DMS53 (cell line): ENCODE measurements at places on chromosomes 5 and 9.

GRCh38 chr5:34854459-34855174, 15.7 kb downstream of the TTC23L start:
- DNase-seq, result peak; percentile 93

- peak; percentile 93 for DNase-seq
These were observed 24.5 kb downstream of the PRRC2B start for GRCh38 chr9:131418143-131419025.

DNA sequence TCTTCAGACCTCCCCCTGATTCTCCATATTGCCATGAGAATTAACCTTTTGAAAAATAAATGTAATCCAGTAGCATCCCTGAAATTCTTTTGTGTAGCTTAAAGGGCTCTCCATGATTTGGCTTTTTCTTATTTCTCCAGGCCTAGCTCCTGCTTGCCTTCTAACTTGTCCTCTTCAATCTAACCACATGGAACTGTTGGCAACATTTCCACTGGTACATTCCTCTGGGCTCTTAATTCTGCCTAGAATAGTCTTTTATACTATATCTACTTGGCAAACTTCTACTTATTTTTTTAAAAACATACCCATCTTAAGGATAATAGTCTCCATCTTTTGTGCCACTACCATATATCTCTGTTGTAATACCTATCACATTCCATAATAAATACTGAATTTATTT, 54.1 kb downstream of the GNG10 start:
- DNase-seq, result no peak

- DNase-seq, result peak; percentile 68
These were observed 19.1 kb downstream of the PTGS1 start for GRCh38 chr9:122389799-122390481.

GRCh38 chr9:129414377-129414992, 206.4 kb downstream of the C9orf50 start:
- DNase-seq, result peak; percentile 77

DNA sequence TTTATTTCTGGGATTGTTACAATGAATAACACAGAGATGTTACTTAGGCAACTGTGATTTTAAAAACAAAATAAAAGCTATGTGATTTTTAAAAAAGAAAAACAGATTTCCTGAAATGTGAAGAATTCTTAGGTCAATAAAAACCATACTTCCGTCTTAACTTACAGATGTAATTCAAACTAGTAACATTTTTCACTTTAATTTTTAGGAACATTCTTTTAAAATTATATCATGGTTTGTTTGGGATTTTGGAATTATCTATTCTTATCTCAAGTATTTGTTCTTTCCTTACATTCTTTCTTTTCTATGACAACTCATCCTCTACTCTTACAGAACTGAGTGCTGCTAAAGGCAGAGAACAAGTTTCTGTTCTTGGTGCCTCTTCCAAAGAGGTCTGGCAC, 159.5 kb downstream of the RAPGEF6 start:
- DNase-seq, result peak; percentile 11

GRCh38 chr5:34021334-34021733, 13.5 kb upstream of the AMACR start:
- no peak for DNase-seq

- no peak for DNase-seq
These were observed 455.7 kb upstream of the TLE4 start for GRCh38 chr9:79116041-79116440.

- DNase-seq, result no peak
These were observed 105.5 kb upstream of the PDE4D start for GRCh38 chr5:59999056-59999455.

DNA sequence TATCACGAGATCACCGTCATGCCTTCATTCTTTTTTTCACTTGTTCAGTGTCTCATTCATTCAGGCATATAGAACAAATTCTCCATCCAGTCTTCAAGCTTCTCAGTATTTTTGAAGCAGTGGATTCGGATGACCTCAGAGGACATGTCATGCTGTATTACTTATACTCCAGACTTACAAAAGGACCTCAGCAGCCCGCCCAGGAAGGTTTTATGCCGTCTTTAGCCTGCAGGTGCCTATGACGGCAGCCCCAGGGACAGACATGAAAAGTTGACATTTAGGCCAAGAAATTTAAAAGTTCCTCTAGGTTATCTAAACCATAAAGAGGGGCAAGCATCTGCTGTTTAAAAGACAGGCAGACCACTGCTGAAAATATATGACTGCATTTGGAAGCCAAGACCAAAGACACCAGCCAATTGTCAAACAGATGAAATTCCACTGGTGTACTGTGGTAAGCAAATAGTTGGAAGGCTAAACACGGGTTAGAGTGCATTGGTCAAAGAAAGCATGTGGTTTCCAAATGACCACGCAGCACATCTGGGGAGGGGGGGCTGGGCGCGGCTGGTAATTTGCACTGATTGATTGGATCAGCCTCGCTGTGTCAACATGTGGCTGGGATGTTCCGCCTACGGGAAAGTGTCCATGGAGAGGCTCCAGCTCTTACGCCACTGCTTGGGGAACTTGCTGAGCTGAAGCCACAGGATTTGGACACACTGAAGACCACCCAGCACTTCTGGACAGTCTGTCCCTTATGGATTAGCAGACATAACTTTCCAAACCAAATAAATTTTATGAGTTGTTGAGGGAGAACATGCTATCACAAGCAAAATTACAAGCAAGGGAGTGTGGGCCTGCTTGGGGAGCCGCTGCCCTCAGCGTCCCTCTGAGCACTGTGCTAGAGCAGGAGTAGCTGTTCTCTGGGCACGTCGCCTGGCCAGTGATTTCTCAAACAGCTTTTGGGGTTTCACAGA, 173.6 kb downstream of the FANCC start:
- DNase-seq, result no peak

DNA sequence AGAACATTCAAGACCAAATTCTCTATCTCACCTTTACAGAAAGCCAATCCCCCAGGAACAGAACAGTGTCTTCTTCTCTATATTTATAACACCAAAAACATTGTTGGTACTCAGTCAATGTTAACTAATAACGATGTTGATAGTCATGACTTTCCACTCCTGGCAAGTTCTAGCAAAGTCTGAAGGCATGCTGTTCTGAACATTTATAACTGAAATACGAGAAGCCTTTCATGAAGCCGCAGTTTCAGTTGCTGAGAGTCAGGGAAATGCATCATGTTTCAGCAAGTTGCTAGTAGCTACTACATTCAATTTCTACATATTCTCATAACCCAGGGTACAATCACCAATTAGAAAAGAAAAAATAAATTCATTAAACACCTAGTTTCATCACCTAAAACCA, 301.4 kb downstream of the PDE4D start:
- DNase-seq, result peak; percentile 50

- DNase-seq, result no peak
These were observed 281.9 kb upstream of the TLE4 start for GRCh38 chr9:79289856-79290255.

DNA sequence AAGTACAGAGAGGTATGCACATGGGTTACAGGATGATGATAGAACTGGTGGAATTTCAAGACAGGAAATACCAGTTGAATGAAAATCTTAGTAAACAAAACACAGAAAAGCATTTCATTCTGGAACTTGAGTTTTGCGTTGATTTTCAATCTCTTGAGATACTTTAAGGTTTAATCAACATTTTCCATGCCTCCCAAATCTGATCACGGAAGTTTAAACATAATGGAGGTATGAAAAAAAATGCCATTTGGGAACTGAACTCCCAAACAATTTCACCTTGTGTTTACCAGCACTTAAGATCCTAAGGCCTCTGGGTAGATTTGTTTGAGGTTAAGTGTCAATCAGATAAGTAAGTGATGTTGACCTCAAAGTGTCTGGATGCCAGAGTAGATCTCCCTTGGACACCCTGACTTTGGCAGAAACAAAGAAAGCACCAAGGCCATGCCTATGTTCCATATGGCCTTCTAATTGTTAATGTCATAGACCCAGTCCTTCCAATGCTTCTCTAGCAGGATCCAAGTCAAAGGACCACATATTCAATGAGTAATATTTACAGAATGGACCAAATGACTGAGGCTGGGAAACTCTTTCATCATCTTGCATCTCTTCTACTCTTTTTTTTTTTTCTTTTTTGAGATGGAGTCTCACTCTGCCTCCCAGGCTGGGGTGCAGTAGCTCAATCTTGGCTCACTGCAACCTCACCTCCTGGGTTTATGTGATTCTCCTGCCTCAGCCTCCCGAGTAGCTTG, 216.9 kb downstream of the ARRDC3 start:
- DNase-seq, result no peak

- DNase-seq, result peak; percentile 60
These were observed 39.2 kb upstream of the ELOVL7 start for GRCh38 chr5:60883229-60883628.

- peak; percentile 24 for DNase-seq
These were observed 53.0 kb downstream of the ZNF622 start for GRCh38 chr5:16412556-16412955.

GRCh38 chr9:126516561-126516935, 97.2 kb upstream of the LMX1B start:
- DNase-seq, result no peak

- no peak for DNase-seq
These were observed 101.0 kb downstream of the USP20 start for GRCh38 chr9:129936222-129936621.

DNA sequence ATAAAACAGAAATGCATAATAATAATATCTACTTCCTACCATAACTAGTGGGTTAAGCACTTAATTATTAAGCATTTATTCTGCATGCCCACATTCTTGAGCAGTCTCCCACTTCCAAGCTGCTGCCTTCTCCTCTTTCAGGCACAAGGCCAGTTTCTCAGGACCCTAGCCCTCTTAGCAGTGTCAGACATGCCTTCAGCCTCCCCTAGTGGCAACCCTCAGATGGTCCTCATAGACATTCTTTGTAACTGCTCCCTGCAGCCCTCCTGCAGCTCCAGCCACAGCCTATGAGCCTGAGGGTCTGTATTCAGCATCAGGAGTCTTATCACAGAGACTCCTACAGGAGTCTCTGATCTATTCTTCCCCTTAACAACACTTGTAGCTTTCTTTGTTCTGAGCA, 3.9 kb downstream of the IL9 start:
- peak; percentile 18 for DNase-seq

DNA sequence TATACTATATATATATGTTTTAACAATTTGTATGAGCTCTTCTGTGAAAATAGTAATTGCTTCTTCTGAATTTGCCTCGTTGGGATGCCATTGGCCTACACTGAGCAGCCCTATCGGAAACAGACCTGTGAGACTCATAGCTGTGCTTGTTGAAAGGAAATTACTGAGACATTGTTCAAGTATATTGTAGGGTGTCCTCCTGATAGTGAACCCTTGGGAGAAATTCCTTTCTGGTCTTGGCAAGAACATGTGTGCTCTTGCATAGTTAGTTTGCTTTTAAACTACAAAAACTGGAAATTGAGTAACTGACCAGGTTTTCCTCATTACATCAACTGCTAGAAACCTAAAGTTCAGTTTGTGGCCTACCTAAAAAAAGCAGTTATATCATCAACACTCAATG, 160.9 kb downstream of the LURAP1L start:
- no peak for DNase-seq

GRCh38 chr5:89712134-89712700, 697.3 kb downstream of the CETN3 start:
- no peak for DNase-seq

GRCh38 chr5:59745415-59745863, 148.1 kb downstream of the PDE4D start:
- no peak for DNase-seq

DNA sequence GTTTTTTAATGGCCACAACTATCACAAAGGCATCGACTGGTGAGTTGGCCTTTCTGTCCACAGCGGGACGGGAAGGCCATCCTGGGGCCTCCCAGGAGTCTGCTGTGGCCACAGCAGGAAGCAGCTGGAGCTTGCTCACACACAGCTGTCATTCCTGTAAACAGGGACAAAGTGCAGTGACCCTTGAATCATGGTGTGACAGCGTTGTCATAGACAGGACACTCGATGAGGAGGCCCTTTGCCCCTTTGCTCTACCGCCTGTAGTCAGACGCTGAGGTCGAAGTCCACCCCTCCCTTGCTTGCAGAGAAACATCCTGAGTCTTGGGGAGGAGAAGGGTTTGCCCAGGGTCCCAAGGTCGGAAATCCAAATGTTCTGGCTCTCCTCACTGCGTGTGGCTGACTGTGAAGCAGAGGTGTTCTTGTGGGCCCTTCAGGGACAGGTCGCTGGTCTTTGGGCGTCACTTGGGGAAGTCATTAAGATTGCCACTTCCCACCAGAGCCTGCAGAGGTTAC, 35.1 kb downstream of the NDST1 start:
- peak; percentile 99 for DNase-seq

GRCh38 chr5:10515492-10515891, 48.4 kb upstream of the ANKRD33B start:
- no peak for DNase-seq

- no peak for DNase-seq
These were observed 291.4 kb downstream of the CSNK1G3 start for GRCh38 chr5:123803359-123803758.
